ENCODE measurements at places on chromosomes 11 and 22.

DNA sequence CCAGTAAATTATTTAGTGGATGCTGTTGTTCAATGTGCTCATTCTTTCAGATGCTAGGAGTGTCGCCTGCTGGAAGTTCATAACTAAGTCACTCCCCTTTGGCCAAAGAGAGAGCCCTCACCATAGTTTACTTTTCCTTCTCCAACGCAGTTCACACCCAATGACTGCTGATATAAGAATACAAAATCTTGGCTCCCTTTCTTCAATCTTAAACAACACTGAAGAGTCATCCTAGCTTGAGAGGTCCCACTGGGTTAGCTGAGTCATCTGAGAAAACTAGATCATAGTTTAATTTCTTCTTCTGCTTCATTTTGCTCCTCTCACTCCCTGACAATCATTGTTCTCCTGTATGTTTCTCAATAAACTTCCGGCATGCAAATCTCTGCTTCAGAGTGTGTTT is 5.4 kb upstream of the OR52L1 start:
- no peak for DNase-seq

GRCh38 chr11:77308838-77309237 is 7.4 kb upstream of the GDPD4 start:
- no peak for DNase-seq

DNA sequence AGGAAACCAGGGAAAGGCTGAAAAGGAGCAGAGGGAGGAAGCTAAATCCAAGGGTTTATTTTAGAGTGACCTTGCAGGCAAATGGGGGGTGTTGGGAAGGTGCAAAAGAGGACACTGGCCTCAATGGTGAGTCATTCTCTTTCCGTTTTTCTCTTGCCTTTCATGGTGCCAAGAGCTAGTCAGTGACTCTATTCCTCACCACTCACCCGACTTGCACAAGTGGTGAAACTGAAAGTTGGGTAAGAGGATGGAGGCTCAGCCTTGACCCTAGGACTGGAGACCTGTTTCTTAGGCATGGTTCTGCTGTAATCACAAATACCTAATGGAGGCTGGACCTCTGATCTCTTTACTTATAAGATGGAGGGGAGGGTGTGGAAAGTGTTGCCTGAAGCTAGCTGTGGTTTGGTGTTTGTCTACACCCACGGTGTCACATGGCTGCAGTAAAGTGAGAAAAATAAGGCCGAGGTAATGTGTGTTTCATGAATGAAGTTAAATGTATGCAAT is 67.3 kb upstream of the CREB3L1 start:
- DNase-seq = no peak

GRCh38 chr11:128214263-128214662 is 373.1 kb downstream of the ETS1 start:
- DNase-seq = no peak

DNA sequence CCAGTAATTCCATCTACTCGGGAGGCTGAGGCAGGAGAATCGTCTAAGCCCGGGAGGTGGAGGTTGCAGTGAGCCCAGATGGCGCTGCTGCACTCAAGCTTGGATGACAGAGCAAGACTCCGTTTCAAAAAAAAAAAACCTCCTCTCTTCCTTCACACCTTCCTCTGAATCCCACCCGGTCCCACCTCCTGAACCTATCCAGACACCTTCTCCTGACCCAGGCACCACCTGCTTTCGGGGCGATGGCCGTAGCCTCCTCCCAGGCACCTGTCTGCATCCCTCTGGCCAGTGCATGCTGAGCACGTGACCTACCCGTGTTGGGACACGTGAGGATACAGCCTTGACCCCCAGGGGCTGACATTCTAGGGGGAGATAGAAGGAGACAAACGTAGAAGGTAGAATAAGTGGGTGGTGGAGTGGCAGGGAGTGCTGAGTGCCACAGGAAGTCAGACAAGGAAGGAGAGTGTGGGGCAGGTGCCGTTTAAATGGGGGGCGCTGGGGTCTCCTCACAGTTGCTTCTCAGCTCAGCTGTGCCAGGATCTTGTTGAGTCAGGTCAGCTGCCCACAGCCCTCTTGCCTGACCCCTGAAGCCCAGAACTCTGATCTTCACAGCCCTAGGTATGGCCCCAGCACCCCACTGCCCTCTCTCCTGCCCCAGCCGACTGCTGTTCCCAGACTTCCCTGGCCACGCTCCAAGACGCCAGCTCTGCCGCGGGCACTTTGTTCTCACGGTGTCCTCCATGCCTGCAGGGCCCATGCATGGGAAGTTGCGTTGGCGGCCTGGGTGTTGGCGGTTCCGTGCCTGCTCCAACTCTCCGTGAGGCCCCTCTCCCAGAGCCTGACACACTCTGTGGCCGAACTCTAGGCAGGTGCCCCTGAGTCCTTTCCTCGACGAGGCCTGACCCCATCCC is 1.2 kb upstream of the MIOX start:
- no peak for DNase-seq

GRCh38 chr11:8638300-8638699 is 44.2 kb downstream of the TRIM66 start:
- no peak for DNase-seq

DNA sequence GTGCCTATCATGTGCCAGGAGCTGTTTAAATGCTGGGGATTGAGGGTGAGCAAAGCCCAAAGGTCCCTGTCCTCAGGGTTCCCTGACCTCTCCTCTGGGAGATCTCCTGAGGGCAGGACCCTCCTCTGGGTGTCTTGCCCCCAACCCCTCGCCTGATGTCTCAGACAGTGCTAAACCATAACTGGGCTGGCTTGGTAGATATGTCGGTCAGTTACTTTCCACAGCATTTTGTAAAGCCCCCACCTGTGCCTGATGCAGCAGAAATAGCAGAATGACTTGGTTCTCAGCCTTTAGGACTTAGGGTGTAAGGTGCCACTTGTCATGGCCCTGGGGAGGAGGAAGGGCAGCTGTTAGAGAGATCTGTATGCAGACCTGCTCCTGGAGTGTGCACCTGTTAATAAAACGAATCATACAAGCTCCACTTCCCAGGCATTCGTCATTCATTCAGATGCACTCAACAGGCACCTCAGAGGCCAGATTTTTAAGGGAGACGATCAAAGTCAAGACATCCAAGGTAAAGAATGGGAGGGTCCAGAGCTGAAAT is 88.1 kb downstream of the TP53I11 start:
- DNase-seq = no peak

DNA sequence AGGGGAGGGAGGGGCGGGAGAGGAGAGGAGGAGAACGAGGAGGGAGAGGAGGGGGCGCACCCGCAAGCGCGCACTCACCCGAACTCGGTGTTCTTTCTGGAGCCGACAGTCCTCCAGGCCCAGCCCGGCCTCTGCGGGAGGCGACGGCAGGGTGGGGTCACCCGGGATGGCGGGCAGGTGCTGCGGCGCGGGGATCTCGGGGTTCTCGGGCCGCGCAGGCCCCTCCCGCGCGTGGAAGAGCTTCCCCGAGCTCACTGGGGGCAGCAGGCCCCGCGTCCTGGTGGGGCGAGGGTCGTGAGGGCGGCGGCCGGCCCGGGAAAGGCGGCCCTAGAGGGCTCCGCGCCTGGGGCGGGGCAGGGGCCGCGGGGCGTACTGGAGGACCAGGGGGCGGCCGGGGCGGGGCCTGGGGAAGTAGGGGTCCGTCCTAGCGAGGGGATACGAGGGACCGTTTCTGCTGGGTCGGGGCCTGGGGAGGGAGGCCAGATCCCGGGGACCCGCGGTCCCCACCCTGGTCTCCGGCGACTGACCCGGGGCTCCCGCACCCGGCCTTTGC is 5.2 kb downstream of the LMNTD2 start:
- no peak for DNase-seq

DNA sequence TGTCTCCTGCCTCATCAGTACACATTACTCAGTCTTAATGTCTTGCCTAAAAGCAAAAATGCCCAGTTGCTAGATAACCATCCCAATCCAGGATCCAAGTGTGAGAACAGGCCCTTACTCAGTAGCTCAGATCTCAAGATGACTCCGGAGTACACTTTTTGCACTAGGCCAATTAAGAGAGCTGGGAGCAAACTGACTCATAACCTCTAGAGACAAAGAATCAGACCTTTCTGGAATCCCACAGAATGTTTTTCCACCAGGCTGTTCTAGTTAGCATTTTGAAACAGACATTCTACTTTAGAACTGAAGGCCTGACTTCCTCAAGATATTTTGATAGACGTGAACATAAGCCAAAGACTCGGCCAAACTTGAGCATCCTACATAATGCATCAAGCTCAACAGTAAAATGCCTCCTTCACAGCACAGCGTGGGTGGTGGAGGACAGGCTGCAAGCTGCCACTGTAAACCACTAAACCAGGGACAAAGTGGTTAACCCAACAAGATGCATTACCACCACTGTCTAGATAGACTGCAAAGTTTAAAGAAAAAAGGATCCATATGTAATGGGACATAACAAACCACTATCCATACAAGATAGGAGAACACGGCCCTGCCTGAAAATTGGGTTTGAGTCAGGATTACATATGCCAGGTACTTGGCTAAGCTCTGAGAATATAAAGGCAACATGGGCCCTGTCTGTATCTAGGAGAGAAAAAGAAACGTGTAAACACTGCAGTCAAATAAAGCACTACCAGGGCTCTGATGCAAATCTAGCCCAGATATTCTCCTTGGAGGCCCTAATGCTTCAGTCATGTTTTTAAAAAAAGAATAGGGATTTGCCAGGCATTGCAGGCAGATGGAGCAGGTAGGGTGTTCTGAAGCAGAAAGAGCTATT is 48.3 kb downstream of the MYH9 start:
- no peak for DNase-seq

DNA sequence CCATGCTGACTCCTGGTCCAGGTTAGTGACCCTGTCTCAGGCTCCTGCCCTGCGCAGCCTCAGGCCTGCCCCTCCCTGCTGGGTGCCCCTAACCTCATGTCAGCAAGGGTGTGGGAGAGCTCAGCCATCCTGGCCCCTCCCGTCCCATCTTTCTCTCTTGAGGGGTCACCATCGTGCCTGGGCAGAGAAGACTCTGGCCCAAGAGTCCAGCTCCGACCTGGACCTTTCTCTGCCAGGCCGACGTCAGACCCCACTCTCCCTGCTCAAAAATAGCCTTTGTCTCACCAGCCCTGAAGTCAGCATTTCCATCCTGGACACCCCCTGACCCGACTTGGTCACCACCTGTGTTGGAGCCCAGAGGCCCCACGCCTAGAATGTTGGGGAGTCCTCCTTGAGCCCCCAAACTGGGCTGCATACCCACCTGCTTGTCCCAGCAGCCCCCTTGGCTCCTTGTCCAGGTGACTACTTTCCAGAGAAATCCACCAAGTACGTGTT is 4.9 kb downstream of the SCGB1C1 start:
- DNase-seq = no peak

- no peak for DNase-seq
Measured at GRCh38 chr11:34185926-34186841, 80.8 kb downstream of the NAT10 start.

DNA sequence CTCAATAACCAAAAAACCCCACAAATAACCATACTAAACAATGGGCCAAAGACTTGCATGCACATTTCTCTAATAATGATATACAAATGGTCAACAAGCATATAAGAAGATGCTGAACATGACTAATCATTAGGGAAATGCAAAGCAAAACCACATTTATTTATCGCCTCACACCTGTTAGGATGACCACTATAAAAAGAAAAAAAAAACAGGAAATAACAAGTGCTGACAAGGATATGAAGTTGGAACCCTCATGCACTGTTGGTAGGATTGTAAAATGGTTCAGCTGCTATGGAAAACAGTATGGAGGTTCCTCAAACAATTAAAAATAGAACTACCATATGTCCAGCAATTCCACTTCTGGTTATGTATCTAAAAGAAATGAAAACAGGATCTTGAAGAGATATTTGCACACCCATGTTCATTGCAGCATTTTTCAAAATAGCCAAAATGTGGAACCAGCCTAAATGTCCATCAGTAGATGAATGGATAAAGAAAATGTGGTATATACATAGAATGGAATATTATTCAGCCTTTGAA is 66.2 kb downstream of the AMBRA1 start:
- no peak for DNase-seq

DNA sequence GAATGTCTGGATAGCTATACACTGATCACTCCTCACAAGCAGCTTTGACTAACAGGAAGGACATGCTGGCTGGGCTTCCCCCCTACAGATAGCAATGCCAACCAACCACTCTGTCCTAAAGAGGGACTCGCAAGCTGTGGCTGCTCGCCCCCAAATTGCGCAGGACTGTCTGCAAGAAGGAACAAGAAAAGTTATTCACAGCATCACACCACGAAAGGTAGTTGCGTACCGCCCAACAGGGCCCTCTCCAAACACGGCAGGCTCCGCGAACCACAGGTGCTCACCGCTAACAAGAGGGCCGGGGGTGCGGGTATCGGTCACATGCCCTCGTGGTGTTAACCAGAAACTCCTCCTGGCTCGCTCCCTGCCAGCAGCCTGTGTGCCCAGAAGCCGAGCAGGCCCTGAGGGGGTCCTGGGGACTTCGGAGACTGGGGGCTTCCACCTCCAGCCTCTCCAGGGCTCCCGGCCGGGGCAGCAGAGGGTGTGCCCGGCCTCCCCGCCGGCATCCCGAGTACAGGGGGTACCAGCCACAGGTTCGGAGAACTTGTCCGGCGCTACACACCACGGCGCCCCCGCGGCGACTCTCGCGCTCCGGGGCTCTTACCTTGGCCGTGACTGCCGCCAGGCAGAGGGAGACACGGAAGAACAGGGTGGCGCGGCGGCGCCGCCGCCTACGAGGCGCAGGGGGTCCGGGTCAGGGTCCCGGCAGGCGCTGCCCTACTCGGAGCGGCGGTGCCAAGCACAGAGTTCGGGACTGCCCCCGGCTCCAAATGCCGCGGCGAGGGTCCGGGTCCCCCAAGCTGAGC is 682 bp downstream of the LARGE1 start:
- DNase-seq = no peak

DNA sequence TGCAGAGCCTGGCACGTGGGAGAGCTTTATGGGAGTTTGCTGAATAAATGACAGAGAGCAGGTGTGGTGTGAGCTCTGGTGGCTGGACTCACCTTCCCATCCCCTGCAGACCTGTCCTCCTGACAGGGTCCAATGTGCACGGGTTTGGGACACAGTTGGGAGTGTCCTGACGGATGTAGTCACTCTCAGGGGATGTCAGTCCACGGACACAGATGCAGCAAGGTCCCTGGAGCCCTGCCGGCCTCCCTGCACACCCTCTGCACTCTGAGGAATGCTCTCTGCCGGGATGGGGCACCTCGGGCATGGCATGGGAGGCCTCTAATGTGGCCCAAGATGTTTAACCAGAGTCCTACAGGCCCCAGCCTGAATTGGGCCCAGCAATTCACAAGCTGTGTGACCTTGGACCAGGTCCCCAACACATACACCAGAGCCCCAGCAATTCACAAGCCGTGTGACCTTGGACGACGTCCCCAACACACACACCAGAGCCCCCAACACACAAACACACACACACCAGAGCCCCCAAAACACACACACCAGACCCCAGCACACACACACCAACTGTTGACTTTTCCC is 30.0 kb upstream of the RFPL3 start:
- DNase-seq = no peak

DNA sequence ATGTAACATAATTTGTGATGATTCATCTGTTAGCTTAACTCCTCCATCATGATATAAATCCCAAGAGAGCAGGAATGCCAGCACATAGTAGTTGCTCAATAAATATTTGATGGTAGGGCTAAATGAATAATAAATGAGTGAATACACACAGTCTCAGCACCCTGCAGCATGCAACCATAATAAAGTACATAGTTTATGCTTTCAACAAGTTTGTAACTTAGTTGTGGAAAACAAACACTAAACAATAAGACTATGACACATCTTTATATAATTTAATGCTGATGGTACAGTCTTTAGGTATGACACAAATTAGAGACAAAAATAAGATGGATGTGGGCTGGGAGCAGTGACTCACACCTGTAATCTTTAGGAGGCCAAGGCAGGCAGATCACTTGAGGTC is 3.8 kb downstream of the ALKBH8 start:
- no peak for DNase-seq

Data from cerebellar nuclear complex (tissue), 1 donor.